Esophagus muscularis mucosa (tissue), 4 donors: ENCODE measurements at places on chromosomes 16 and 17. TPM values are rescaled to one million over a fixed set of nuclear protein-coding genes. Genes with fewer than 3 reads are reported as not detected.
A peak's percentile ranks its signal among the peaks of the same experiment; 100 is the strongest.

DNA sequence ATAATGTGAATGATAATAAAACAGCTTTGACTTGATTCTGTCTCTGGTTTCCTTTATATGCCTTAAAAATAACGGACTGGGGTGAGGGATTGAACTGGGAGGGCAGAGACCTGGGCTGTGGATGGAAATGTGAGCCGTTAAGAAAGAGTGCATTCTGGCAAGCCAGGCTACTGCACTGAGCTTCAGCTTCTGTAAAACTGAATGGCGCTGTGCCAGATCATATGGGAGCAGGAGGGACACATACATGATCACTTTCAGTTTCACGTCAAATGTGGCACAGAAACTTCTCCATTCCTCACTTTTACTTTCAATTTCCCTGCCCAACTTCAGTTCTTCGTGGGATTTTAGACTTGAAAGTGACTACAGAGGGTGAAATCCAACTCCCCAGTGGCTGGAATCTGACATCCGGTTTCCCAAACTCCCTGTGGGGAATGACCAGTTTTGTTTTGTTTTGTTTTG is 1.1 kb downstream of the MT2A start:
- DNase-seq = no peak
- H3K4me1 ChIP-seq = peaks cover 54% of the 10 kb centered on the region
- no peaks in the 10 kb centered on the region for H3K36me3 ChIP-seq
- peak overlapping the region; percentile 62 for H3K4me3 ChIP-seq
- peak overlapping the region; percentile 96 for H3K27ac ChIP-seq
- no peaks in the 10 kb centered on the region for H3K27me3 ChIP-seq

- no peaks in the 10 kb centered on the region for H3K36me3 ChIP-seq
- no peak overlapping the region for H3K27ac ChIP-seq
- H3K4me1 ChIP-seq = no peaks in the 10 kb centered on the region
- H3K27me3 ChIP-seq = no peaks in the 10 kb centered on the region
These were observed 45.1 kb downstream of the TNFRSF13B start for GRCh38 chr17:16926571-16927451.

Gene SPIRE2
- 7.2 TPM for total RNA-seq

Gene CHAD
- total RNA-seq = not detected

Gene ETV4
- total RNA-seq = not detected
